ENCODE measurements at places on chromosomes 6 and 20.

GRCh38 chr6:4894049-4894448, 109.8 kb downstream of the RPP40 start:
- DNase-seq = no peak

DNA sequence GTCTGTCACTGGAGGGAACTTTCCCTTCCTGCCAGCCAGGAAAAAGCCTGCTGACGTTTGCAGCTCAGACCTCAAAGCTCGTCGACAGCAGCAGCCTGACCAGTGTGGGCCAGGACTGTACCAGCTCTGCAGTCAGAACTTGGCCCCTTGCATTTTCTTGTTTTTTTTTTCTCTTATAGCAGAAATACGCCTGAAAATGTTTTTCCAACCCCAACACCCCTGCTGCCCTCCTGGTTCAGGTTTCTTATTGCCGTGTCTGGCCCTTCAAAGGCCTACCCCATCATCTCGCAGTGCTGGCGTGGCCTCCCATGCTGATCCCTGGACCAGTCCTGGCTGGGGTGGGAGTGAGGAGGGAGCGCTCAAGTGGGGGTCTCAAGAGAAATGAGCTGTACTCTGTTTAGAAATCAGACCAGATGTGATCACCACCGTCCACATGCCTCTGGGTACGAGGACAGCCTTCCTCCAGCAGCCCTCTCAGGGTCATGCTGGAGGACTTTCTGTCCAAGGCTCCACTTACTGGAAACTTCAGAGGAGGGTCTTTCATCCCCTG, 169.0 kb downstream of the FOXC1 start:
- DNase-seq = no peak

GRCh38 chr6:160507420-160507819, 156.7 kb downstream of the LPA start:
- no peak for DNase-seq

- peak; percentile 0 for DNase-seq
Observed at GRCh38 chr20:44552950-44553908, 29.1 kb upstream of the PKIG start.

GRCh38 chr20:24891546-24892393, 57.3 kb upstream of the CST7 start:
- DNase-seq = no peak

- DNase-seq = no peak
Observed at GRCh38 chr20:44004306-44004915, 89.8 kb downstream of the TOX2 start.

DNA sequence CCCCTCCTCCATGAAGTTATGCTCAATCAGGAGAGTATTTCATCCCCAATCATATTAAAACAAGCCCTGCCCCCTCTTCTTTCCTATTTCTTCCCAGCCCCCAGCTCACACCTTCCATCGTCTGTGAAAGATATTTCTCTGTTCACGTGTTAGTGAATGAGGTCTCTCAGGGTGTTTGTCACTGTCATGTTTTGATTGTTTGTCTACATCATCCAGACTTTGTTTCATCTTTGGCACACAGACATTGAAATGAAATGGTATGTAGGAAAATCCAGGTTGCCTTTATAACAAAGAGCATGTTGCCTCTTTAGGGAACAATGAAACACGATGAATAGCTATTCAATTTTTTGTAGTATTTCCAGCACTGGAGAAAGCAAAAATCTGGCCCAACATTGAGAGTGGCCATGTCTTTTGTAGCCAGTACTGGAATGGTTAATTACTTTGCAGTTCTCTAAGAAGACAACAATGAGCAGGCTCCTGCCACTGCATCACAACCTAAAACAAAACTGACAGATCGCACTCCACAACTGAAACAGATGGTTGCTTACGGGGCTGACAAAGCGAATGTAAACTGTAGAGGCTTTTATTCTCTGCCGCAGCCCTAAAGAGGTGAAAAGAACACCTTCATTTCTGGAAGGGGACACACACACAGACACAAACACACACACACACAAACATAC, 543.6 kb upstream of the CITED2 start:
- DNase-seq = no peak

GRCh38 chr6:53033764-53034163, 31.4 kb upstream of the FBXO9 start:
- DNase-seq = no peak

- DNase-seq = no peak
Observed at GRCh38 chr6:10543488-10543887, 22.3 kb downstream of the GCNT2 start.

- DNase-seq = no peak
Observed at GRCh38 chr6:124420116-124420840, 542.0 kb upstream of the RNF217 start.

GRCh38 chr6:14919038-14919670, 326.7 kb upstream of the JARID2 start:
- DNase-seq = no peak

DNA sequence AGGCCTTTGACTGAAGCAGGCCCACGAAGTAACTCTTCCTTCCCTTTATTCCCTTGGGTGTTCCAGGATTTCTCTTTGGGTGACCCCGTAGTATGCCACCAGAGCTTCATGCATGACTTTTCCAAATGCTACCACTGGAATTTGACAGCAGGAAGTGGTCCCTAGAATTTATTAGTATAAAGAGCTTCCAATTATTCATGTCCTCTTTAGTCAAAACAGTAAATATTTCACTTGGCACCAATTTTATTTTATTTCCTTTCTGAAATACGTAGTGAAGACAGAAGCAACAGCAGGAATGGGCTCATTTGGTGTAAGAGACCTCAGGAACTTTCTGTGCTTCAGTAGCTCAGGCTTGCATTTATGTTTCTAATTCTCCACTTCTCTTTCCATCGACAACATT, 151.3 kb downstream of the LCA5 start:
- DNase-seq = no peak

DNA sequence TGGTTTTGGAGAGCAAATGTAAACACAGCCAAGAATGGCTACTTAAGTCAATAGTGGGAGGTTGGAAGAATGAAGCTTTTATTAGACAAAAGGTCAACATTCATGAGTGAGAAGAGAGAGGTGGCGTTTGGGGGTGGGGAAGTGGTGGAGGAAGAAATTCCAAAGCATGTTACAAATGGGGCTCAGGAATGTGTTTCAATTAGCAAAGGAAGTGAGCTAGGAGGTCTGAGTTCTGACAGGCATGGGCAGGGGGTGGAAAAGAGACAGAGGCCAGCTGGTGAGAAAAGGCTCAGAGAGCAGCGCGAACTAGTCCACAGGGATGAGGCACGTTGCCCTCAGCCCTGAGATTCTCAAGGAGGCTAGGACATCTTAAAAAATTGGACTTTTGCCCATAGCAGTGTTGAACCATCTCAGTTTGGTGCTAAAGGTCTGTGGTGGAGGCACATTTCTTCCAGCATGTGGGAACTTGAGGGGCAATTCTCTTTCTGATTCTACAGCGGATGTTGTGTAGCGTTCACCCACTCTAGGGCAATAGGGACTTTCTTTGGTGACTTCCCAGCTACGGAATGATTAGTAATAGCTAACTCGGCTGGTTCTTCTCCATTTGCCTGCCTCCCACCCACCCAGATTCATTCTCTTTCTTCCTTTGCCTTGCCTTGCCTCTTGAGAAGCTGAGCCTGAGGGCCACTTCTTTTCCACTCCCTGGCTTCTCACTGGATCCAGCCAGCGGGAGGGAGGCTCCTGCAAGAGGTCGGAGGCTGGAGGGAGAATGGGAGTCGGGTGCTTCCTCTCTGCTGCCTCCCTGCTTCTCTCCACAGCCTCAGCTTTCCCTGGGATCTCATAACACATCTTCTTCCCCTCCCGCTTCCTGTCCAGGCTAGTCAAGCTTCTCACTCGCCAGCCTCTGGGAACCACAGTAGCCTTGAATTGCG, 45.1 kb upstream of the NEDD9 start:
- DNase-seq = no peak

GRCh38 chr6:170403451-170403850, 96.9 kb downstream of the FAM120B start:
- DNase-seq = no peak

- no peak for DNase-seq
Observed at GRCh38 chr20:45342855-45343531, 5.2 kb downstream of the SDC4 start.

DNA sequence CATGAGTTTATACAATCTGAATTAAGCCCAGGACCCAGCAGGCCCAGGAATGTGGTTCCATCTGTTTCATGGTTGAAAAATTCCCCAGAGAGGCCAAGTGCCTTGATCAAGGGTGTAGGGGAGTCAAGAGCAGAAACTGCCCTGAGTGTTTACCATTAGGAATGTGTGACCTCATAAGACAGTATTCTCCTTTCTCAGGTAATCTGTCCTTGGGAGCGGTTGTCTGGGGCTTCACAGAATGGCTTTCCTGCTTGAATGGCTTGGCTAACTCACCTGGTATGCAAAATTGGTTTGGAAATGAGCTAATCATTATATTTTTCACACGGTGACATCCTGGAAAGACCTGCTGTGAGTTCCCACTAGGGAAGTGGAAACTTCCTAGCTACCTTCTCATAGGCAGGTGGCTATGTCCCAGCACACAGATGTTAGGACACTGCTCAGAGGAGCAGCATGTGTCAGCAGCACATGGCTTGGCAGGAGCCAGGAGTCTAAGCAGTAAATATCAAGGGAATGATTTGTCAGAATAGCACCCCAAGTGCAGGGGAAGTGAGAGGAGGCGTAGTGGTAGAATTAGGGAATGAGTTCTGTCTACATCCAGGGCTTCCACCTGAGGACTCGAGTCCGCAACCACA, 17.7 kb downstream of the CLIC5 start:
- DNase-seq = no peak

GRCh38 chr20:64105846-64106434, 1.4 kb downstream of the NPBWR2 start:
- DNase-seq = no peak

DNA sequence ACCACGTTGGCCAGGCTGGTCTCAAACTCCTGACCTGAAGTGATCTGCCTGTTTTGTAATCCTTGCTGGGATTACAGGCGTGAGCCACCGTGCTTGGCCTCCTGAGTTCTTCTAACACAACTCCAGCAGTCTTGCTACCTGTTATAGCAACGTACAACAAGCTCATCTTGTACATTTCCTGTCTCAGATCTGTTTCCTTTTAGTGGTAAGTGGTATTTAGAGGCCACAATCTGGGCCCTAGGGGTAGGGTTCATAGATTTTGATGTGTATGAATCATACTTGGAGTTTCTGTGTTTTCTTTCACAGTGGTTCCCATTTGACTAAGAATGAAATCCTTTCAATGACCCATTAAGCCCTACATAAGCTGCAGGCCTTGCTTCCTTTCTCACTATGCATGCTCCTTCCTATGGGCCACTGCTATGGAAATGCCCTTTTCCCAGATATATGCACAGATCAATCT, 27.1 kb upstream of the SYNCRIP start:
- no peak for DNase-seq

DNA sequence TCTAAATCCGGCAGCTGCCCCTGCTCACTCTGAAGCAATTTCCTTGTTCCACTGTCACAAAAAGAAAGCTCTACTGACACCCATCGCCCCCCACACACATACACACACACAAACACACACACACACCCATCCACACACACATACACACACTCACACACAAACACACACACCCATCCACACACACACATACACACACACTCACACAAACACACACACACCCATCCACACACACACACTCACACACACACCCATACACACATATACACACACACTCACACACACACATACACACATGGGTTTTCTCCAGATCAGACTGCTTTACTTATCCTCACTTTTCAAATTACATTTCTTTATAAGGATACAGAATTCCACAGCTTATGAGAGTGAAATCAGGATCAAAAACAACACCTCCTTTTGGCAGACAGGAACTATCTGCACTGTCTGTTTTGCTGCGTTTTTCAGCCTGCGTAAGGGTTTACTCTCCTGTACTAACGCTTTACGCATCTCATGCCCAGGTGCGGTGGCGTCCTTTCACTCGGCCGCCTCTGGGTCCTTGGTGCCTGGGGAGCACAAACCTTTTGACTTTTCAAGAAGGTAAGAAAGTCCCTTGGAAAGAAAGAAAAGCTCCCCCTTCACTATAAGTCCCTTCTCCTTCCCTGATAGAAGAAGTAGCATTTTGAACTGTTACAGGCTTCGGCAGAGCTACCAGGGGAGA, 8.0 kb downstream of the DACT2 start:
- no peak for DNase-seq

DNA sequence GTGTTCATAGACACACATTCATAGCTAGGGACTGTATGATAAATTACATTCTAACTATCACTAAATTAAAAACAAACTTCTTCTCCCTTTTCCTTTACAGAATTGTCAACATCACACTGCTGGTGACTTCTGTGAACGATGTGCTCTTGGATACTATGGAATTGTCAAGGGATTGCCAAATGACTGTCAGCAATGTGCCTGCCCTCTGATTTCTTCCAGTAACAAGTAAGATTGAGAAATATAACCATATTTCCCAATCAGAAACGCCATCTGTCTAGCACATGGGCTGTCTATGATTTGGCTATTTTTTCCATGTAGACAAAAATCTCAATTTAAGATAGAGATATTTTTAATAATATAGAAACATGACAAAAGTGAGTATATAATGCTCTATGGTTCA, 367.7 kb downstream of the ARHGAP18 start:
- no peak for DNase-seq

DNA sequence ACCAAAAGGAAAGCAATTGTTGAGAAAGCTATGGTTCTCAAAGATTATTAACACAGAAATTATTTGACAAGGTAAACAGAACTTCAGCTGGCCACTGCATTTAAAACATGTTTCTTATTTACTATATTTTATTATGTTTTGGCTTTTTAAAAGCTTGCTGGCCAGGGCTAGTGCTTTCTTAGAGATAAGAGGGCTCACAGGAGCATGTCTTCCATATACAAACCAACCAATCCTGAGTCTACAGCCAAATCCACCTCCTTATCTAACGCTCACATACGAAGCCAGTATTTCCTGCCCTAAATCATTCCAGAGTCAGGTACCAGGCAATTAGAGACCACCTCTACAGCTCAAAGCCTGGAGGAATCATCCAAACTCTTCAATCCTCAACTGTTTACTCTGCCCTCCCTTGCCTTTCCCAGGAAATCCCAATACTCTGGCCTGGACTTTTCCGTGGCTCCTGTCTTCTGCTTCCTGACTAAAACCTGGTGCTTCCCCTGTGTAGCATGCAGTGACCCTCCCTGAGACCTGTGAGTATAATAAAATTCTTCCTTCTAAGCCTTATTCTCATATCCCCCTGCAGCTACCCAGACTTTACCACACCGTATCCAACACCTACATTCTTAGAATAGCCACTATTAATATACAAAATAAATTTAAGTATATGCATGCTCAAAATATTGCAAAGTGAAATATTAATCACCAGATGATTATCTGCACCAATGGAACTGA, 33.2 kb downstream of the RANBP9 start:
- DNase-seq = no peak
